ENCODE measurements at places on chromosomes 6 and 20. TPM values are rescaled to one million over a fixed set of nuclear protein-coding genes. Genes with fewer than 3 reads are reported as not detected.

Gene C6orf52
- total RNA-seq = not detected

Gene SLC44A4
- 0.12 TPM for total RNA-seq

Gene AK9
- 3.2 TPM for total RNA-seq

Gene PAQR8
- total RNA-seq = 3.4 TPM
